Right atrium auricular region (tissue), 2 donors: ENCODE measurements at places on chromosomes 5 and 9. TPM values are rescaled to one million over a fixed set of nuclear protein-coding genes. Genes with fewer than 3 reads are reported as not detected.

The LSM11 gene
- 1.6 TPM for total RNA-seq

- H3K36me3 ChIP-seq, result no peaks in the 10 kb centered on the region
- no peak overlapping the region for H3K4me3 ChIP-seq
- H3K27ac ChIP-seq, result no peak overlapping the region
- no peak for DNase-seq
- no peaks in the 10 kb centered on the region for H3K4me1 ChIP-seq
Measured at GRCh38 chr9:71814815-71815214, 46.5 kb upstream of the CEMIP2 start.

GRCh38 chr9:124326378-124326777 is 68.6 kb downstream of the NEK6 start:
- no peak overlapping the region for H3K27ac ChIP-seq
- H3K4me1 ChIP-seq, result no peaks in the 10 kb centered on the region
- no peak for DNase-seq
- no peaks in the 10 kb centered on the region for H3K27me3 ChIP-seq

GRCh38 chr5:149912226-149912871 is 32.2 kb downstream of the PDE6A start:
- no peaks in the 10 kb centered on the region for H3K27me3 ChIP-seq
- DNase-seq, result no peak
- no peak overlapping the region for H3K27ac ChIP-seq

DNA sequence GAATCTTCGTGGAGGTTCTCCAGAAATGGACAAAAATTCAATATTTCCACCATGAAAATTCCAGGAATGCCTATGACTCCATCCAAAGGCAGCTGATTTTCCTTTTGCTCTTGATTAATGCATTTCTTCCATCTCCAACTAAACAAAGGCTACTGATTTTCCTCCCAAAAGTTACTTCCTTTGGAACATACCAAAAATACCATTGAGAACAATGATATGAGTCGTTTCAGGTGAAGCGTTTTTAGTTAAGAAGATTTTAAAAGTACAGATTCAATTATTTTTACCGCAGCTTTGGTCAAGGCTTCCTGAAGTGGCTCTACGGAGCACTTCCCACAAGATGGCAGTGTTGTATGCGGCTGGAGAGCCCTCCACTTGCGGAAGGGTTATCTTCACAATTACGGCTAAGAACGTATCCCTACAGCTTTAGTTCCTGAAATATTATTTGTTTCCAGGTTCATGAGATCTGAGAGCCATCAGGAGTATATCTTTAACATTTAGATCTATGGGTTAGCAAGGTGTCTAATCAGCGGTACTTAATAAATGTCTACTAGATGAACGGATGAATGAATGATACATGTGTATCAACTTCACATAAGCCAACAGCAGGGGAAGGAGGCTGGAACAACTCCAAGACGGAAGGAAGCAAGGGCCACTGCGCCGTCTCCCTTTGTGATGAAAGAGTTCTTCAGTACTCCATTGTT is 35.9 kb upstream of the ARSB start:
- no peak overlapping the region for H3K4me3 ChIP-seq
- no peaks in the 10 kb centered on the region for H3K36me3 ChIP-seq
- no peaks in the 10 kb centered on the region for H3K27me3 ChIP-seq
- DNase-seq, result no peak

The RNF130 gene
- 51.3 TPM for total RNA-seq

The EXOSC2 gene
- total RNA-seq, result 15.9 TPM

- no peak overlapping the region for H3K4me3 ChIP-seq
- H3K4me1 ChIP-seq, result peaks cover 35% of the 10 kb centered on the region
- peaks cover 38% of the 10 kb centered on the region for H3K36me3 ChIP-seq
Measured at GRCh38 chr5:132876020-132876759, 2.7 kb downstream of the LEAP2 start.

DNA sequence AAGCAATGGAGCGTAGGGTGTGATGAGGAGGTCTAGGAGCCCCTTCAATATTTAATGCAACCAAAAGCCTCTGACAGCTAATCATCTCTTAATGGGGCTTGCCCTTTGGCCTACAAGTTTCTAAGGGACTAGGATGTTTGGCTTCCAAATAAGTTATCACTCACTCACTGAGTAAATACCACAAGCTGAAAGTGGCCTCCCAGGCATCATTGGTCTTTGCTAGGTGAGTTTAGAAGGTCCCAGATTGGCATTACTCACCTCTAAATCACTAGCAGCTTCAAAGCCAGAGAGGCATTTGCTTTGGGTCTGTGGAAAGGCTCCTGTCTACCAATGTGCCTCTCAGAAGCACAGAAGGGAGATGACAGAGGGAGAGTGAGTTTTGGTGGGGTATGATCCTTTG is 344.2 kb downstream of the NTRK2 start:
- H3K27me3 ChIP-seq, result no peaks in the 10 kb centered on the region
- no peak for DNase-seq
- no peak overlapping the region for H3K4me3 ChIP-seq
- no peak overlapping the region for H3K27ac ChIP-seq

- no peak for DNase-seq
- no peaks in the 10 kb centered on the region for H3K4me1 ChIP-seq
- H3K4me3 ChIP-seq, result no peak overlapping the region
- no peaks in the 10 kb centered on the region for H3K27me3 ChIP-seq
Measured at GRCh38 chr9:93920131-93920800, 34.9 kb downstream of the BARX1 start.

- H3K27ac ChIP-seq, result peak within 1 kb of the TSS; percentile 87
- peak within 1 kb of the TSS; percentile 54 for H3K4me3 ChIP-seq
- no peaks in the 10 kb centered on the region for H3K4me1 ChIP-seq
- DNase-seq, result no peak
- no peaks in the 10 kb centered on the region for H3K36me3 ChIP-seq
Measured at GRCh38 chr5:148653836-148654781, at the start of gene HTR4. TSS of gene HTR4 (minus strand) at chr5:148654527. CDS start at chr5:148637014, 17,513 bp downstream.

The ANGPTL2 gene
- total RNA-seq, result 55.8 TPM

DNA sequence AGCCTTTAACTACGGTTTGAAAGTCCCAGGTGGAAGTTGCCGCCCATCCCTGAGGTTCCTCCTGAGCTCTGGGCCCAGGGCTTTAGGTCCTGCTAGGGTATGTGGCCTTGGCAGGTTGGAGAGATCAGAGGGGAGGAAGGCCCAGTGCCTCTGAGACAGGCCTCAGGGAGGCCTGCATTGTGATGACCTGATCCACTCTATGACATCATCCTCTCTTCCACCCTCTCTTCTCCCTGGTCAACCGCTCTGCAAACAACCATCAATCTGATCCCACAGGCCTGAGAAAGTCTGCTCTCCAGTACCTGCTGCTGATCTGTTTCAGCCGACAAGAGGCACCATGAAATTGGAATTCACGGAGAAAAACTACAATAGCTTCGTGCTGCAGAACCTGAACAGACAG is at the start of gene CCIN:
TSS of gene CCIN (plus strand) at position 223 of the 400 bp plus-strand sequence. CDS start at position 338, 115 bp downstream.
- no peaks in the 10 kb centered on the region for H3K36me3 ChIP-seq
- H3K27ac ChIP-seq, result no peak within 1 kb of the TSS
- no peak for DNase-seq
- H3K4me3 ChIP-seq, result no peak within 1 kb of the TSS
- peaks cover 16% of the 10 kb centered on the region for H3K4me1 ChIP-seq
- H3K27me3 ChIP-seq, result no peaks in the 10 kb centered on the region

- no peak for DNase-seq
- peaks cover 9% of the 10 kb centered on the region for H3K36me3 ChIP-seq
- no peak overlapping the region for H3K4me3 ChIP-seq
- H3K27me3 ChIP-seq, result no peaks in the 10 kb centered on the region
- no peaks in the 10 kb centered on the region for H3K4me1 ChIP-seq
Measured at GRCh38 chr5:73019766-73020165, 63.9 kb downstream of the FCHO2 start.

DNA sequence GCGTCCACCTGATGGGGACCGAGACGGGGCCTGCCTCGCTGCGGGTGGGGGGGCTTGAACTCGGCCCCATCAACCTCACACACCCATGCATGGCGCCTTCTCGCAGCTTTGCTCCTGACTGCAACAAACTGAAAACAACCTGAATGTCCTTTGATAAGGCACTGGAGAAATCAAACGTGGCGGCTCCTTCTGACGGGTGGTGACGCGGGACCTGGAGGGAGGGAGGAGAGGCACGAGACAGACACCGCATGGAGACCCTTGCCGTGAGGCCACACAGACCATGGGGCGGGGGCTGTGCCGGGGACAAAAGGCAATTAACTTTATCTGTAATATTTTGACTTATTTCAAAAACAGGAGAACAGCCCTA is 48.6 kb downstream of the NACC2 start:
- no peaks in the 10 kb centered on the region for H3K27me3 ChIP-seq
- no peak overlapping the region for H3K27ac ChIP-seq
- peak; percentile 53 for DNase-seq
- no peak overlapping the region for H3K4me3 ChIP-seq
- H3K4me1 ChIP-seq, result no peaks in the 10 kb centered on the region
- peaks cover 21% of the 10 kb centered on the region for H3K36me3 ChIP-seq

DNA sequence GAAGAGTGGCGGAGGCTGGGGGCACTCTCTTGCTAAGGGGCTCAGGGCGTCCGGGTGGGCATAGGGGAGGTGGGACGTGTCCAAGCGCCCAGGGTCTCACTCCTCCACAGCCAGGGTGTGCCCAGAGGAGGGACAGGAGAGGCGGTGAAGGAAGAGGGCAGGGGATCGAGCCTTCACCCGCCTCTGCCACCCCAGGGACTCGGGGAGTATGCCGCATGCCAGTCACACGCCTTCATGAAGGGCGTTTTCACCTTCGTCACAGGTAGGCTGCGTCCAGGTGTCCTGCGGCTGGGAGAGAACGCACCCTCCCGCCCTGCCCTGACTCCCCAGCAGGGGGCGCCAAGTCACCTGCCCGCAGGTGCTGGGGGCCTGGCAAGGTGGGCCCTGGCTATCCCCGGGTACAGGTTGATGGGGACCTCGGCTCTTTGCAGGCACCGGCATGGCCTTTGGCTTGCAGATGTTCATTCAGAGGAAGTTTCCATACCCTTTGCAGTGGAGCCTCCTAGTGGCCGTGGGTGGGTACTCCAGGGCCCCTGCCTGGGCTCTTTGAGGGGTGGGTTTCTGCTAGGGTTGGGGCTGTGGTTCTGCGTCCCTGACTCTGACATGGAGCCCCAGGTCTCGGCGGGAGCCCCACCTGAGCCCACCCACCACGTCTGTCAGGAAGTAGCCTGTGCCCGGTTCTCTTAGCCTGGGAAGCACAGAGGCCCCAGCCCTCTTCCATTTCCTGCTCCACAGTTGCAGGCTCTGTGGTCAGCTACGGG is 552 bp downstream of the TMEM141 start:
- H3K27ac ChIP-seq, result peak overlapping the region; percentile 97
- peak overlapping the region; percentile 70 for H3K4me3 ChIP-seq
- no peak for DNase-seq
- H3K4me1 ChIP-seq, result no peaks in the 10 kb centered on the region
- H3K27me3 ChIP-seq, result no peaks in the 10 kb centered on the region

DNA sequence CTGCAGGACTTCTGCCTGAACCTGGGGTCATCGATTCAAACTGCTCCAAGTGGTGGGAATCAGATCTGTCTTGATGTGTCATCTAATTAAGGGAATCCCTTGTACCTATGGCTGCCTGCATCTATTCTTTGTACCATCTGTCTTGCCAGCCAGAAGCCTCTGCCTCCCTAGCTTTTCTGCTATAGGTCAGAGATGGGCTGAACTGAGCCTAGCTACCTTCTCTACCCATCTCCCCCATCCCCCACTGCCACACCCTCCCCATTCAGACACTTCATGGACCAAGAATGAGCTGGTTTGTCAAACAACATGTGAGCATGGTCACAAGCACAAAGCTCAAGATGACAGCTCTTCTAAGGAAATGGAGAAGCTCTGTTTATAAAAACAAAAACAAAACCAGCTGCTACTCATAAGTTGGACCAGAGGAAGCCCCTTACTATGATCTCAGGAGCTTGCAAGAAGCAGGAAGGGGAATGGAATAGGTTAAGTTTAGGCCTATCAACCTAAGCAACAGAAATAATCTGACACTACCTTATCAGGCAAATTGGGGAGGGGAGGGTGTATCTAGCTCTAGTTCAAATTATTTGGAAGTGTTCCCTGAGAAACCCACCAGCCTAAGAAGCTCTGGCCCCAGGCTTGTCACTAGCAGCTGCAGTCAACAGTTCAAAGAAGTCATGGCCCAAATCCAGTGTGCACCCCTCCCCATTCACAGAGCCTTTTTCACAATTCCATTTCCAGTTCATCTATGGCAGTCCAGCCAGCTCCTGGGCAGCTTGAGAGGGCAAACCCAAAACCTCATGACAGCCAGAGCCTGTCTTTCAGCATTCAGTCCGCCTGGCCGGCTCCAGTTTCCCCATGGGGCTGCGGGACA is 29.9 kb downstream of the SKP1 start:
- H3K27me3 ChIP-seq, result no peaks in the 10 kb centered on the region
- peaks cover 32% of the 10 kb centered on the region for H3K4me1 ChIP-seq
- no peak overlapping the region for H3K4me3 ChIP-seq
- H3K27ac ChIP-seq, result no peak overlapping the region
- peak; percentile 54 for DNase-seq
- peaks cover 67% of the 10 kb centered on the region for H3K36me3 ChIP-seq

- no peaks in the 10 kb centered on the region for H3K4me1 ChIP-seq
- H3K36me3 ChIP-seq, result no peaks in the 10 kb centered on the region
- H3K4me3 ChIP-seq, result no peak overlapping the region
- DNase-seq, result no peak
Measured at GRCh38 chr5:40813698-40814281, 15.6 kb upstream of the PRKAA1 start.

DNA sequence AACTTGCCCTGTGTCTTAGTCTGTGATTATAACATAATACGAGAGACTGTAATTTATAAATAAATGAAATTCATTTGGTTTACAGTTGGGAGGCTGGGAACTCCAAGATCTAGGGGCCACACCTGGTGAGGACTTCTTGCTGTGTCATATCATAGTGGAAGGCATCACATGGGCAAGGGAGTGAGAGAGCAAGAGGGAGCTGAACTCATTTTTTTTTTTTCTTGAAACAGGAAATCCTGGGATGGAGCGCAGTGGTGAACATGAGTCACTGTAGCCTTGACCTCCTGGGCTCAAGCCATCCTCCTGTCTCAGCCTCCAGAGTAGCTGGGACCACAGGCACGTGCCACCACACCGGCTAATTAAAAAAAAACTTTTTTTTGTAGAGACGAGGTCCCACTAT is 7.2 kb downstream of the MLANA start:
- DNase-seq, result no peak
- no peak overlapping the region for H3K27ac ChIP-seq
- H3K4me1 ChIP-seq, result no peaks in the 10 kb centered on the region
- H3K27me3 ChIP-seq, result no peaks in the 10 kb centered on the region

The ASPN gene
- total RNA-seq, result 29.0 TPM

DNA sequence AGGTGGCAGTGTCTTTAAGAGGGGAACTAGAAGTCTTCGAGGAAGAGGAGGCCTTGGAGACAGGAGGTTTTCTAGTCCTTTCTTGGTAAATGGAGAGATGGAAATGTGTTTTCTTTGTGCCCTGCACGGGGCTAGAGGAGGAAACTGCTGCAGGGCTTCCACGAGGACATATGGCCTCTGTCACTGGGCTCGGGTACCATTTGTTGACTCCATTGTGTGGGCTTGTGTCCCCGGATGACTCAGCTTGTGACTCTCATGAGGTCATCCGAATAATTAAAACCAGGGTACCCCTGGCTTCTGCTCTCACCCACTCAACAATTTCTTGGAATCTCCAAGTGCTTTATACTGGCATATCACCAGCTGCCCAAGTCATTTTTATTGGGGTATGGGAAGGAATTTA is 261.7 kb downstream of the KIF4B start:
- DNase-seq, result no peak
- no peak overlapping the region for H3K4me3 ChIP-seq
- no peaks in the 10 kb centered on the region for H3K4me1 ChIP-seq

The PRSS3 gene
- total RNA-seq, result 3.5 TPM

- peaks cover 13% of the 10 kb centered on the region for H3K4me1 ChIP-seq
- no peaks in the 10 kb centered on the region for H3K36me3 ChIP-seq
- no peak for DNase-seq
- no peak overlapping the region for H3K27ac ChIP-seq
- no peak overlapping the region for H3K4me3 ChIP-seq
Measured at GRCh38 chr5:168360521-168361285, 69.3 kb downstream of the WWC1 start.
